Myometrial cell (primary cell): ENCODE measurements at places on chromosomes 4 and X. TPM values are rescaled to one million over a fixed set of nuclear protein-coding genes. Genes with fewer than 3 reads are reported as not detected.

The SLC30A9 gene
- 59.7 and 77.3 TPM in 2 replicates for total RNA-seq

The ING2 gene
- 3.5 and 8.2 TPM in 2 replicates for total RNA-seq

The PCDH18 gene
- total RNA-seq = 65.7 and 88.6 TPM in 2 replicates

The ART3 gene
- not detected in 2 replicates for total RNA-seq

The NSUN7 gene
- total RNA-seq = not detected in 2 replicates

The RADX gene
- total RNA-seq = 1.2 and 5.5 TPM in 2 replicates

The ARR3 gene
- not detected in 2 replicates for total RNA-seq

The JCHAIN gene
- total RNA-seq = 1.7 and 1.9 TPM in 2 replicates

The SLC49A3 gene
- total RNA-seq = 0.29 and 1.9 TPM in 2 replicates

The TMEM192 gene
- total RNA-seq = 9.9 and 11.0 TPM in 2 replicates

The RAB39B gene
- 0.35 TPM in 1 of 2 replicates, not detected in the other for total RNA-seq

The EDNRA gene
- total RNA-seq = 0.71 and 0.86 TPM in 2 replicates

The EPHA5 gene
- total RNA-seq = under 0.01 TPM in 1 of 2 replicates, not detected in the other

The KLB gene
- not detected in 2 replicates for total RNA-seq
